Right cardiac atrium (tissue), 5 donors: ENCODE measurements at places on chromosomes 13 and 19. TPM values are rescaled to one million over a fixed set of nuclear protein-coding genes. Genes with fewer than 3 reads are reported as not detected.

The DPP9 gene
- 27.0 TPM for polyA plus RNA-seq

The CYP4F2 gene
- not detected for polyA plus RNA-seq

The FSD1 gene
- not detected for polyA plus RNA-seq

The GJB2 gene
- polyA plus RNA-seq: 0.20 TPM

The LGALS7 gene
- not detected for polyA plus RNA-seq

The HCST gene
- polyA plus RNA-seq: 2.6 TPM

The EFNB2 gene
- 10.7 TPM for polyA plus RNA-seq

- DNase-seq: no peak
These were observed 99.1 kb downstream of the UQCRFS1 start for GRCh38 chr19:29113838-29114237.

DNA sequence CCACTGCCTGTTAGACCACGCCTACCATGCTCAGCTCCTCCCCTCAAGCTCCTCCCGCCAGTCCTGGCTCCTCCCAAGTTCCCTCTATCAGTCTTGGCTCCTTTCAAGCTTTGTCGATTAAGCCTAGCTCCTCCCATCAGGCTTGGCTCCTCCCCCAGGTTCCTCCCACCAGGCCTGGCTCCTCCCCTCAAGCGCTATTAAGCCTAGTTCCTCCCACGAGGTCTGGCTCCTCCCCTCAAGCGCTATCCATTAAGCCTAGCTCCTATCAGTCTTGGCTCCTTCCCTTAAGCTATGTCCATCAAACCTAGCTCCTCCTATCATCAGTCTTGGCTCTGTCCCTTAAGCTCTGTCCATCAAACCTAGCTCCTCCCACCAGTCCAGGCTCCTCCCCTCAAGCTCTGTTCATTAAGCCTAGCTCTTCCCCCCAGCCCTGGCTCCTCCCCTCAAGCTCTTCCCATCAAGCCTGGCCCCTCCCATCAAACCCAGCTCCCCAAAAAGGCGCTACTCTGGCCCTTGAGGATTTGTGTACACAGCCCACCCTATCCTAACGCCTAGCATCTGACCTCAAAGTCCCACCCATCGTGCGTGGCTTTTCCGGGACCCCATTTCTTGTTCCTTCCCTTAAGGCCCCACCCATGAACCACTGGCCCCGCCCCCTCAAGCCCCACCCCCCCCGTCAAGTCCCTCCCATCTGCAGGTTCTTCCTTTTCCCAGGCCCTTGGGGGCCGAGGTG lies 10.0 kb downstream of the CAMSAP3 start:
- no peak for DNase-seq

DNA sequence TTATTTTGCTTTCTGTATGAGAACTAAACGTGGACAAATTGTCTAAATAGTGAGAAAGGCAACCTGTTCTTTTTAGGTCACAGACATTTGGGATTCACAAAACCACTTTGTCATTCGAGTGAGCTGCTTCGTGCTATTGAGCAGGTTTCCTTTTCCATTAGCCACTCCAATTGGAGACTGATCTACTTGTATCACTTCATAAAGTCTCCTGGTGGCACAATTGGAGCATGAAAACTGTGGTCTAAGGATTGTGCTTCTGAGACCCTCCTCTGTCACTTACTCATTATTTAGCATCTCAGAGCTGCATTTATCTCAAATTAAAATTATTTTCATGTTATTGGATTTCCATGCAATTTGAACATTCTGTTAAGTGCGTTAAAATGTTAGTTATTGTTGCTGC lies 397.7 kb downstream of the TDRD3 start:
- DNase-seq: no peak

DNA sequence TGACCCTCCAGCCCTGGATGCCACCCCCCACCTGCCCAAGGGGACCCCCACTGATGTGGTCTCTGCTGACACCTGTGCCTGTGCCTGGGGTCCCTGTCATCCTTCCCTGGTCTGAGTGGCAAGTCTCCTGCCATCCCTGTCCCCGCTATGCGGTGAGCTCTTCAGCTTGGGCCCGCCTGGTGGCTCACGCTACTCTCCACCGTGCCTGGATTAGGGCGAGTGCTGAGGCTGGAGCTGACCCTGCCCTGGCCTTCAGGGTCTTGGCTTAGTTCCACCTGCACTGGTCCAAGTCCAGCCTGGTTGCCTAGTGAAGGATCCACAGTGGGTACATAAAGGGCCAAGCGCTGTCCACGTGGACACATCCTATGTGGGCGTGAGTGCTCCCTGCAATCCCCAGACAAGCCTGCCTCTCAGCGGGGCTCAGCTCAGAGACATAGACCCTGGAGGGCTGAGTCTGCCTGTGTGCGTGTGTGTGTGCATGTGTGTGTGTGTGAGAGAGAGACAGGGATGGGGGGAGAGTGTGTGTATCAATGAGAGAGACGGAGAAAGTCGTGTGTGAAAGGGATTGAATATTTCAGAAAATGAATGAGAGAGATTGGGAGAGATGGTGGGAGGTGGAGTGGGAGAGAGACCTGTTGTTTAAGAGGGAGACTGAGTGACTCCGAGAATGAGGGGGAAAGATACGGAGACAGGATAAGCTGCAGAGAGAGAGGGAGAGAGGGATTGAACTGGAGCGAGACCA lies 22.1 kb downstream of the WTIP start:
- DNase-seq: no peak

DNA sequence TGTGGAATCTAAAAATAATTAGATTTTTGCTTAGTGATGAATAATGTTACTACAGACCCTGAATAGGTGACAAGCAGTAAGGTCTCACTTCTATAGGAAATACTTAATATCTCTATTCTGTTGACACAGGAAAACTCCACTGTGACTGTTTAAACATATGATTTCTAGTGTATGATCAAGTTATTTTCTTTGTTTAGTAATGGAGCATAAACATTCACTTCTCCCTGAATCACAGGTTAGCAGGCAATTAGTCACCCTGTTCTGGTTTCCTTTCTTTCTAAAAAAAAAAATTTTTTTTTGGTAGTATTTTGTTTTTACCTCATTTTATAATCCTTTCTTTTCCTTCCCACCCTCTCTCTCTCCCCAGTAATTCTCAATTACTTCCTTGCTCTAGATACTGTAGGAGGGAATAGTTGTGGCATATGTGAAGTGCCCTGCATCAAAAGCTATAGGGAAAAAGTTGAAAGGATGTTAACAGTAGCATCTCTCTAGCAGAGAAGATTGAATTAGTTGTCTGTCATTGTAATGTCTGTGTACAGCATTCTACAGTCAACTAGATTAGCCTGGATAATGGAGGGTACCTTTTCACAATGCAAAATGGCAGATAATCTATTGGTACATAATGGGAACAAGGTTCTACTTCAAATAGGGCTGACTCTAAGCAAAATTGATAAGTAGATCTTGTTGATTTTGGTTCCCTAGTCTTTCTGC lies 3.5 kb downstream of the HS6ST3 start:
- no peak for DNase-seq

DNA sequence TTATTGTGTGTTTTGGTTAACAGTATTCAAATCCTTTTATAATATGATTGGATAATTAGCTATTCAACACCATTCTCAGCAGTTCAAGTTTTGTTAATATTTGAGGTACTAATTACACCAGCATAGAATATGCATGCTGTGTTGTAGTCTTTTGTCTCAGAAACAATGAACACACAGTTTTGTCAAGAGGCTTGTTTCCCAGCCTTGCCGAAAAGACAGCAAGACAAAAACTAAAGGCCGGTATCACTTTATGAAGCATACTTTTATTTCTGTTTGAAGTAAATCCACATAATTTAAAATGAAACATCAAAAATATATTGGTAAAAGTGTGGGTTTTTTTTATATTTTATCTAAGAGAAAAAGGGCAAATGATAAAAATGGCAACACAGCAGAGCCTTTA lies 7.5 kb downstream of the GPR180 start:
- no peak for DNase-seq

GRCh38 chr19:19006213-19006612 lies 27.1 kb downstream of the SUGP2 start:
- DNase-seq: no peak

DNA sequence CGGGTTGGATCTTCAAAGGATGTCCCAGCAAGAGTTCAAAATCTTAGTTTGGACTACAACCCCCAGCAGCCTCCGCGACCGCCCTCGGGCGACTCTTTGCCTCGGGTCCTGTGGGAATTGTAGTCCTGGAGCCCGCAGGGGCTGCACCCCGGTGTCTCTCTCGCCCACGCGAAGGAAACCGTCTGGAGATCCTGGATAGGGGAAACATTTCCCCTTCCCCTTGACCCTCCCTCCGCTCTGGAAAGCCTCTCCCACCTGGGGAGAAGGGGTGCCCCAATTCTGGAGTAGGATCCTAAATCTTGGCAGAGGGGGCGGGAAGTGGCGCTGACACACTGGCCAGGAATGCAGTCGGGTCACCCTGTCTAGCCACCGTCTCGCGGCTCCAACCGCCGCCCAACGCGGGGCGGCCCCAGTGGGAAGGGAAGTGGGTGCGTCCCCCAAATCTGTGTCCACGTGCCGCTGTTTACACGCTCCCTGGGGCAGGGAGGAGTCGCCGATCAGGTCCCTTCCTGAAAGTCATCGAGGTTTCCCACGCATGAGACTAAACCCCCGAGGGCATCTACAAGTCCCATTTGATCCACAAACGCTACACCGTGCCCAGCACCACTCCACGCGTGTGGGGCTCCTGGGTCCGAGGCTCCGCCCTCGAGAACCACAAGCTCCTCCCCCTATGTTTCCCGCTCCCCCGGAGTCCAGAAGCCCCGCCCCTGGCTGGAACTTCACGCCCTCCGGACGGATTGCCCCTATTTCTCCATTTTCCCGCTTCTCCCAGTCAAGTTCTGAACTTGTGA lies 761 bp upstream of the PPP1R13L start:
- peak; percentile 95 for DNase-seq

GRCh38 chr19:14476673-14477401 lies 1.7 kb upstream of the PTGER1 start:
- DNase-seq: peak; percentile 77

DNA sequence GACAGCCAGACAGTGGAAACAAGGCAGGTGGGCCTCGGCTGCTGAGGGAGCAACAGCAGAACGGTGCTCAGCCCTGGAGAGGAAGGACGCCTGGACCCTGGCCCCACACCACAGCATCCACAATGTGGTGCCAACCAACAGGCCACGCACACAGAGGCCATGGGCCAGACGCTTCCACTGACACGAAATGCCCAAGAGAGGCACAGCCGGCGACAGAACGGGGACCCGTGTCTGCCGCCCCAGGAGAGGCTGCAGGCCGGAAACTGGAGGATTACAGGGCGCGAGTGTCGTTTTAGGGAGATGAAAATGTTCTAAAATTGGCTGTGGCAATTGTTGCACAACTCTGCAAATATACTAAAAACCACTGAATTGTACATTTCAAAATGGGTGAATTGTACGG lies 69.7 kb downstream of the RASA3 start:
- peak; percentile 65 for DNase-seq

DNA sequence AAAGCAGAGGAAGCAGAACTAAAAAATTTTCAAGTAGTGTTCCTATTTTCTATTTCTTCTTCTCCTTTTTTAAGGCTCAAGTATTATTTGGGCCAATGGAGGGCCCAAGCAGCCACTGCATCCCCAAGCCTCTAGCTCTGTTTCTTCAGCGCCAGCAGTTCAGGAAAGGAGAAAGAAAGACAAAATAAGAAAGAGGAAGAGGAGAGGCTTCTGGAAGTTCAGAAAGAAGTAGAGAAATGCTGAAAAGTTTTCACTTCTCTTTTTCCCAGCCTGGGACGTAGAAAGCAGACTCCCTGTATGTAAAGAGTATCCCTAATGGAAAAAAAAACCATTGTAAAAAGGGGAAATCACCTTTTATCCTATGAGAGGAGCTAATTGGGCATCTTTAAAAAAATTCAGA lies 165.5 kb upstream of the KLF12 start:
- no peak for DNase-seq

DNA sequence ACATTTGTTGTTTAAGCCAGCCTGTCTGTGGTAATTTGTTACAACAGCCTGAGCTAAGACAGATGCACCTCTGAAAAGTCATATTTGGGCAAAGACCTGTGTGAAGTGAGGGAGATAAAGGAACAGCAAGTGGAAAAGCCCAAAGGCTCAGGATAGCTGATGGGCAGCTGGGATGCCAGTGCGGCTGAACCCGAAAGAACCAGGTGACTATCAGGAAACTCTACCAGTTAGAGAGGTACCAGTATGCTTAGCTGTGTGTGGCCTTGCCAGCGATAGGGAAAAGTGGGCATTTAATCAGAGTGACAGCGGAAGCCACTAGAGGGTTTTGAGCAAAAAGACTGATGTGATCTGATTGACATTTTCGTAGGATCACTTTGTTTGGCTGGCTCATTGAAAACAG lies 764.8 kb upstream of the GPC6 start:
- no peak for DNase-seq

DNA sequence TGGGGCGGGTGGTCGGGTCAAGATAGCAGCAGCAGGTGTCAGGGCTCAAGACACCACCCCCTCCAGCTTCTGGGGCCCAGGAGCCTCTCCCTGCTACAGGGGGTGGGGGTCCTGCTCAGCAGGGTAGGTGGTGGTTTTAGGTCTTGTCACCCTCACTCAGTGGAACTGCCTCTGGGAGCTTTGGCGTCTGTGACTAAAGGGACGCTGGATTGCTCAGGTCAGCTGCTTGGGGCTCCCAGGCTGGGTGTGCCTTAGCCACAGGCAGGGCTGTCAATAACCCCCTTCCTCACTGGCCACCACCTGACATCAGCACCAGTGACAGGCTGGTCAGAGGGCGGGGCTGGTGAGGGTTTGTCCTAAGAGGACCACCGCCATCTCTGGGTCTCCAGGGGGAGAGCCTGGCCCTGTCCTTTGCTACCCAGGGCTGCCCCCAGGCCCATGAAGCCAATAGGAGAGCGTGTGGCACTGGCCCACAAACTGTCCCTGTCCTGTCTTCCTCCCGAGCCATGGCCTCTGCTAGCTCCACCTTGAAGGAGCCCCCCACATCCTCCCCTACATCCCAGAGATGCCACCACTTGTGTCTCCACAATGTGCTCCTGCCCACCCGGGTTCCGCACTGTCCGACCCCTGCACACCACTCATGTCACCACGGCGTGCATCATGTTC lies 36.4 kb downstream of the MAU2 start:
- no peak for DNase-seq
